CD4-positive, alpha-beta T cell treated with Interleukin-6 at 100 ng/mL for 8 hours (primary cell): ENCODE measurements at places on chromosomes 7 and 10.
A peak's percentile ranks its signal among the peaks of the same experiment; 100 is the strongest.

DNA sequence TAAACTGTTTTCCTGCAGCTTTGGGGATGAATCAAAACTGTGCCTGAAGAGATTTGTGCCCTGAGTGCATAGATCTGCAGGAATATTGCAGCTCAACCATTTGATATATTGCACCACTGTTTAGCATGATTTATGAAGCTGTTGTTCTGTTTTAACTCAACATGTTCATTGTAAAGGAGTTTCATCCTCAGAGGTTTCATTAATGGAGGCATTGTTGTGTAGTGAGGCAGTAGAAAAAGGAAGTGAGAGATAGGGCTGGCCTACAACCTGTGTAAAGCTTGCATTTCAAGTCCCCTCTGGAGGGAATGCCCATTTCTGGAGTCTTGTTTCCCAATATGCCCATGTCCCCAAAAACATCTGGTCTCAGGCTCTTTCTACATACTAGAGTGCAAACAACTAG lies 67.5 kb downstream of the DNAJC12 start:
- DNase-seq, result no peak

- DNase-seq, result no peak
Measured at GRCh38 chr7:54392935-54393334, 149.2 kb upstream of the VSTM2A start.

DNA sequence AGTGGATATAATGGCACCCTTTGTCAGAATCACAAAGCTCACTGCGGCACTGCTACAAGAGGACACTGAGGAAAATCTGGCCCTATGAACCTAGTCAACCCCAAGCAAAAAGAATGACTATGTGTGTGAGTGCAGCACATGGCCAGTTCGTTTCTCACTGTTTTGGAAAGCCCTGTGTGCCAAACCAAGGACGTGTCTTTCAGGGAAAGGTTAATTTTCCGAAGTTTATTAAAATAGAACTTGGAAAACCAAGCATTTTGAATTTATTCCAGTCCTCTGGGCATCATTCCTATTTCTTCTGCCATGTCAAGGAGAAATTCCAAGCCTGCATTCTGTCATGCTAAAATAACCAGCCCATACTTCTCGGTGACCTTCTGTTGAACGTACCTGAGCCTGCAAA lies 471.8 kb downstream of the PLXDC2 start:
- DNase-seq, result no peak

DNA sequence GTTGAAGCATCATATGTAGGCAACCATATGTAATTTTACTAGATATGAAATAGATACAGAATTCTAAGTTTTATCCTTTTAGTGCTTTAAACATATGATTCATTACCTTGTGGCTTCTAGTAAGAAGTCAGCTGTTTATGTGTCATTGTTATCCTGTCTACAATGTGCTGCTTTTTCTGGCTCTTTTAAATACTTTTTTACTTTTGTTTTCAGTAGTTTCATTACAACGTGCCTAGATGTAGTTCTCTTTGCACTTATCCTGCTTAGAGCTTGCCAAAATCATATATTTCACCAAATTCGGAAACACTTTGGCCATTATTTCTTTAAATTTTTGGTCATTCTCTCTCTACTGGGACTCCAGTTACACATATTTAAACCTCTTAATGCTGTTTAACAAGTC lies 26.4 kb downstream of the YAE1 start:
- peak; percentile 9 for DNase-seq

DNA sequence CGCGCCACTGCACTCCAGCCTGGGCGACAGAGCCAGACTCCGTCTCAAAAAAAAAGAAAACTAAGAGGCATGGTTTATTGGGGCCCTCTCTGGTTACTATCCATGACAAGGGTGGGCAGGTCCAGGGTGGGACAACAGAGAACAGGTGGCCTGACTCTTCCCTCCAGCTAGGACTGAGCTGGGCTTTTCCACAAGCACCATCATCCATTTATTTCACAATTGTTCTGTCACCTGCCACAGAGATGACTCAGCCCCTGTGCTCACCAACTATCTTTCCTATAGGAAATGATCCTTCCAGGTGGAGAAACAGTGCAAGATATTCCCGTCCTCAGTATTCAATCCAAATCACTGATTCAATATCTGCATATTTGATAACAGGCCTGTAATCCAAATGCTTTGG lies 44.9 kb upstream of the MYL10 start:
- no peak for DNase-seq

- DNase-seq, result no peak
Measured at GRCh38 chr10:69960606-69960987, 92.0 kb upstream of the MACROH2A2 start.

- DNase-seq, result no peak
Measured at GRCh38 chr10:47160261-47160908, 139.6 kb upstream of the GDF10 start.

GRCh38 chr10:13642293-13642692 lies 55.5 kb downstream of the PRPF18 start:
- DNase-seq, result no peak

DNA sequence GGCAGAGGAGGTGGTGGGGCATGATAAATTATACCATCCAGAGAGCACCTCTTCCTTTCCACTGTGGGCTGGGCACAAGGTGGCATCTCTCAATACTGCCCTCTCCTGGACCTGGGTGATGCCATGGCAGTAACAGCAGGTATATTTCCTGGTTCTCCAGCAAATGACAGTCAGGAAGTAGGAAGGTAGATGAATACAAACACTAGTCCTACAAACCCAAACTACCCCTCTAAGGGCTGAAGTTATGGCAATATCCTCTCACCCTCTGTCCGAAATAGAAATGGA lies 1004.9 kb downstream of the KCNMA1 start:
- no peak for DNase-seq

- no peak for DNase-seq
Measured at GRCh38 chr10:10865913-10866312, 151.8 kb upstream of the CELF2 start.

DNA sequence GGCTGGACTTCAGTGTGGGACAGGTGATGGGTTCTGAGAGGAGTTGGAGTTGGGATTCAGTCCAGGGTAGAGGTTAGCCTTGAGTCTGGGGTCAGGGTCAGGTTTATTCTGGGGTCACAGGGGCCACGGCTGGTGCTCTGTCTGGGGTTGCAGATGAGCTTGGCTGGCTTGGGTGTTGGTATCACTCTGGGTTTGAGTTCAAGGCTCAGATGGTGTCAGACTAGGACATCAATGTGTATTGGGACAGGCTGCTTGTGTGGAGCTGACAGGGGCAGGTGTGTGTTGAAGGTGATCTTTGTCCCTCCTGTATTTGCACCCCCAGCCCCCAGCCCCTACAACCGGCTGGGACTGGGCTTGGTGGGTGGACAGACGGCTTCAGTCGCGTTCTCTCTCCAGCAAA lies 26.8 kb downstream of the TMEM270 start:
- DNase-seq, result no peak

GRCh38 chr7:108078211-108078673 lies 51.9 kb downstream of the LAMB4 start:
- no peak for DNase-seq

GRCh38 chr10:117327262-117327661 lies 48.0 kb downstream of the PDZD8 start:
- no peak for DNase-seq
